Naive thymus-derived CD8-positive, alpha-beta T cell (primary cell): ENCODE measurements at places on chromosomes 1 and 21.

GRCh38 chr1:181121498-181121897, 33.0 kb downstream of the IER5 start:
- H3K27me3 ChIP-seq = no peaks in the 10 kb centered on the region
- DNase-seq = no peak
- no peaks in the 10 kb centered on the region for H3K4me1 ChIP-seq
- no peaks in the 10 kb centered on the region for H3K36me3 ChIP-seq

DNA sequence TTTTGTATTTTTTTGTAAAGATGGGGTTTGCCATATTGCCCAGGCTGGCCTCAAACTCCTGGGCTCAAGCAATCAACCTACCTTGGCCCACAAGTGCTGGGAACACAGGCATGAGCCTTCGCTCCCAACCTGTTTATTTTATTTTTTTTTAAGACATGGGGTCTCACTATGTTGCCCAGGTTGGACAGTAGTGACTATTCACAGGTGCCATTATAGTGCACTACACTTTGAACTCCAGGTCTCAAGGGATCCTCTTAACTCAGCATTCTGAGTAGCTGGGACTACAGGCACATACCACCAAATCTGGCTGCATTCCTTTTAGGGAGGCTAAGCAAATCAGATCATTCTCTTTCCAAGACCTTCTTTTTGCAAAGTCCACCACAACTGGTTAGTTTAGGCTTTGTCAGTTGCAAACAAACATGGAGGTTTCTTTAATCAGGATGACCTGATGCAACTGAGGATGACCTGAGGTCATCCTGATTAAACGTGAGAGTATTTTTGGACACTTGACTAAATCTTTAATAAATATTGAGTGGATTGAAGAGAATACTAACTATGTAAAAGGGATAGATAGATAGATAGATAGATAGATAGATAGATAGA, 30.0 kb upstream of the RALGPS2 start:
- DNase-seq = no peak
- H3K36me3 ChIP-seq = no peaks in the 10 kb centered on the region
- H3K4me1 ChIP-seq = no peaks in the 10 kb centered on the region
- H3K27me3 ChIP-seq = peaks cover 3% of the 10 kb centered on the region
- H3K27ac ChIP-seq = no peak overlapping the region

GRCh38 chr21:45548711-45549491, 6.7 kb upstream of the SLC19A1 start:
- H3K36me3 ChIP-seq = no peaks in the 10 kb centered on the region
- peak overlapping the region; percentile 74 for H3K4me3 ChIP-seq
- peaks cover 18% of the 10 kb centered on the region for H3K4me1 ChIP-seq
- peak overlapping the region; percentile 90 for H3K27ac ChIP-seq
- no peaks in the 10 kb centered on the region for H3K27me3 ChIP-seq

- H3K27ac ChIP-seq = no peak overlapping the region
- no peak overlapping the region for H3K4me3 ChIP-seq
- H3K4me1 ChIP-seq = no peaks in the 10 kb centered on the region
- DNase-seq = no peak
These were observed 439.1 kb downstream of the PLA2G4A start for GRCh38 chr1:187267827-187268226.

- peaks cover 5% of the 10 kb centered on the region for H3K36me3 ChIP-seq
- no peak overlapping the region for H3K4me3 ChIP-seq
- H3K4me1 ChIP-seq = no peaks in the 10 kb centered on the region
- DNase-seq = no peak
- H3K27ac ChIP-seq = no peak overlapping the region
- peaks cover 44% of the 10 kb centered on the region for H3K27me3 ChIP-seq
These were observed 51.5 kb downstream of the SYT14 start for GRCh38 chr1:209989525-209989924.

DNA sequence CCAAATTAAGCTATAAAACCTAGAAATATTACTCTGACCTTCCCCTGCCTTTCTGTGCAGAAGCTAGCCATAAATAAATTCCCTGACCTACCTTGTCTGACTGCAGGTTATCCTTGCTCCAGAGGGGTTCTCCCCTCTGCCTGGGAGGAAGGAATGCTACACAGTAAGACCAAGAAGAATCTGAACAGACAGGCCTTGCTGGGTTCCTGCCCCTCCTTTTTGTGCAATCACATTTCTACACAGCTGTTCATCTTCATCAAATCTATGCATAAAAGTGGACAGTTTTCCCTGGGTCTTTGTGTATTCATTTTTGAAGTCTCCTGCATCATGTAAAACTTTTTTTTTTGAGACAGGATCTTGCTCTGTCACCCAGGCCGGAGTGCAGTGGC, 50.6 kb downstream of the DNTTIP2 start:
- no peaks in the 10 kb centered on the region for H3K27me3 ChIP-seq
- H3K36me3 ChIP-seq = peaks cover 14% of the 10 kb centered on the region
- H3K4me1 ChIP-seq = no peaks in the 10 kb centered on the region
- DNase-seq = no peak
- H3K4me3 ChIP-seq = no peak overlapping the region

DNA sequence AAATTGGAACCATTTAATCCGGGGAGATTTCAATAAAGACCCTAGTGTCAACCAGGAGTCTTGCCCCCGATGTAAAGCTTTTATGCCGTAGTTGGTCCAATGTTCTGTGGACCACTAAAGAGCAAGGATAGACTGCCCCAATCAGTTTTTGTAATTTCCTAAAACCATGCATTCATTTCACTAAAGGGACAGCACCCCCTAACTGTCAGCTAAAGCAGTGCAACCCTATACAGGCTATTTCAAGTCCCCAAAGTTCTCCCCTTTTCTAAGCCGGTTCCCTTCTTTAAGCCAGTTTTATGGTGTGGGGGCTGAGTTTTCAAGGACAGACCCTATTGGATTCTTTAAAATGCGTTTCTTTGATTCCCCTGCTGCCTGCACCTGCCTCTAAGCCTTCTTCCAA, 12.7 kb upstream of the PDPN start:
- H3K36me3 ChIP-seq = no peaks in the 10 kb centered on the region
- no peaks in the 10 kb centered on the region for H3K4me1 ChIP-seq
- peaks cover 8% of the 10 kb centered on the region for H3K27me3 ChIP-seq
- no peak for DNase-seq

DNA sequence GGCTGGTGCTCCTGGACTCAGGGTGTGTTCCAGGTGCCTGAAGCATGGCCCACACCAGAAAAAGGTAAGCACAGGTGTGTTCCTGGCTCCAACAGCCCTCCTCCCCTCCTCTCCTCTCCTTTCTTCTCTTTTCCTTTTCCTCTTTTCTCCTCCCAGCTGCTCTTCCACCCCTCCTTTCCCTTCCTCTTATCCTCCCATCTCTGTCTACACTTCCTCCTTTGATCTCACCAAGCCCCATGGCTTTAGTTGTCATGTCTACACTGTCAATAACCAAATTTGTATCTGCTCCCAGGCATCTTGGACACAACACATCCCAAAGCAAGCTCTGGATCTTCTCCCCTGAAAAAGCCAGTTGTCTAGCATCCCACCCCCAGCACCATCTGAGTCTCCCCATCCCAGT, 56.7 kb upstream of the LAPTM5 start:
- no peaks in the 10 kb centered on the region for H3K36me3 ChIP-seq
- no peak for DNase-seq
- H3K27ac ChIP-seq = no peak overlapping the region
- peaks cover 36% of the 10 kb centered on the region for H3K27me3 ChIP-seq
- H3K4me1 ChIP-seq = no peaks in the 10 kb centered on the region

DNA sequence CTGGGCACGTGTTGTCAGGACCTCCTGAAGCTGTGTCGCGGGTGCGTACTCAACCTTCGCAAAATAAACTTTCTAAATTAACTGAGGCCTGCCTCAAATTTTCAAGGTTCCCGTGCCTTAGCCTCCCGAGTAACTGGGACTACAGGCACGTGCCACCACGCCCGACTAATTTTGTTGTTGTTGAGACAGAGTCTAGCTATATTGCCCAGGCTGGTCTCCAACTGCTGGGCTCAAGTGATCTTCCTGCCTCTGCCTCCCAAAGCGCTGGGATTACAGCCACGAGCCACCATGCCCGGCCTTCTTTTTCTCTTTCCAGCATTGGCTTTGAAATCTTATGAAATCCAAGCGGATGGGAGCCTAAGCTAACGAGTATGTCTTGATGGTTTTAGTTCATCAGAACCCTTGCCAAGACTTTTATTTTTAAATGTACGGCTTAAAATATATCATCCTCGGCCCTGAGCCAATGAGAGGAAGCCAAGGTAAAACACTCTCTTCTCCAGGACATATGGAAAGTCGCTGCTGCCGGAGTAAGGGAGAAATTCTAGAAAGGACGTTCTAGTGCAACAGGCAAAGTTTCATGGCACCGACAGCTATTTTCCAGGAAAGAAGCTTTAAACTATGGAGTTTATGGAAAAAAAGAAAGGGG, 12.7 kb upstream of the ERVH48-1 start:
- no peaks in the 10 kb centered on the region for H3K36me3 ChIP-seq
- no peak overlapping the region for H3K4me3 ChIP-seq
- H3K27ac ChIP-seq = no peak overlapping the region
- H3K4me1 ChIP-seq = peaks cover 4% of the 10 kb centered on the region
- H3K27me3 ChIP-seq = no peaks in the 10 kb centered on the region

DNA sequence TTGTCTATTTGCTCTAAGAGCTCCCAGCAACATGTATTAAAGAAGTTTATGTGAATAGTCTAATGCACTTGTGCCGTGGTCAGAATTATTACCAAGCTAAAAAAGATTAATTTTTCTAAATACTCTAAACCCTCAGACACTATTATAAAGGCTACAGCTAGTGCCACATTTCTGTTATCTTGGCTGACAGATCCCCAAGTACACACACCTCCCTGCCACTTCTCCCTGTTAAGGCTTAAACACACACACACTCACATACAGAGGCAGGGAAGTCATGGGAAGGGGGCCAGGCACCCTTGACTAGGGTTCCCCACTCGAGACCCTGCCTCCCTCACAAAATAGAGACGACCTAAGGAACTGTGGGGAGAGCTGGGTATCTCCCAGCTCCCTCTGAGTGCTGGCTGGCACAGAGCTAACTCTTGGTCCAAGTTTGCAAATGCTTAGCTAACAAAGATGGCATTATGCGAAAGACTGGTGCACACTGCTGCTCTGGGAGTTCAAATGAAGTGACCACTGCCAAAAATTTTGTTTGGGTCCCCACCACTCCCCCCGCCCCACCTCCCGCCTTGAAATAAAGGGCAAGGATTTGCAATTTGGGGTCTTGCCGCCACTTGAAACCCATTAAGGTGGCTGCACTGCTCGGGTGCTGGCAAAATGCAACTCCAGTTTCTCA, 9.8 kb downstream of the SSBP3 start:
- H3K4me3 ChIP-seq = peak overlapping the region; percentile 49
- peak overlapping the region; percentile 60 for H3K27ac ChIP-seq
- no peak for DNase-seq
- H3K27me3 ChIP-seq = no peaks in the 10 kb centered on the region
- H3K4me1 ChIP-seq = peaks cover 33% of the 10 kb centered on the region
